Endodermal cell (in vitro differentiated cells): ENCODE measurements at places on chromosomes 12 and 14.
A peak's percentile ranks its signal among the peaks of the same experiment; 100 is the strongest.

DNA sequence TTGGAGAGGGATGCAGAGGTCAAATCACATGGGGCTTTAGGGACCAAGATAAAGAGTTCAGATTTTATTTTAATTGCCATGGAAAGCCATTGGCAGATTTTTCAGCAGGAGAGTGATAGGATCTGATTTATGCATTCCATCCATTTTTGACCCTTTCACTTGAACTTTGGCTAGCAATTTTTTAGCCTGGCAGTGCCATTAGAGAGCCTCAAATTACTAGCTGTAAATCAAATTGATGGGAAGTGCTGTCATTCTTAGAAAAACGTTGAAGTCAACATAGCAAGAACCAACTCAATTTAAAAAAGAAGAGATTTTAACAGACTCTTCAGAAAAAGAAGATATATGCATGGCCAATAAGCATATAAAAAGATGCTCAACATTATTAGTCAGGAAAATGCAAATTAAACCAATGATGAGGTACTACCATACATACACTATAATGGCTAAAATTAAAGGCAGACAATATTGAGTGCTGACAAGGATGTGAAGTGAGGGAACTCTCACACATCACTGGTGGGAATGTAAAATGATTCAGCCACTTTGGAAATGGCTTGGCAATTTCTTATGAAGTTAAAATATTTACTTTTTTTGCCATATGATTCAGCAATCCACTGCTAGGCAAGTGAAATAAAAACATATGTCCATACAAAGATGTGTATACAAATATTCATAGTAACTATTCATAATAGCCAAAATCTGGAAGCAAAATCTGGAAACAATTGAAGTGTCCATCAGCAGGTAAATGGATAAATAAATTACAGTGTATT lies 89.7 kb downstream of the PTCSC3 start:
- H3K4me1 ChIP-seq, result no peaks in the 10 kb centered on the region
- no peaks in the 10 kb centered on the region for H3K27me3 ChIP-seq
- DNase-seq, result no peak
- H3K36me3 ChIP-seq, result no peaks in the 10 kb centered on the region

DNA sequence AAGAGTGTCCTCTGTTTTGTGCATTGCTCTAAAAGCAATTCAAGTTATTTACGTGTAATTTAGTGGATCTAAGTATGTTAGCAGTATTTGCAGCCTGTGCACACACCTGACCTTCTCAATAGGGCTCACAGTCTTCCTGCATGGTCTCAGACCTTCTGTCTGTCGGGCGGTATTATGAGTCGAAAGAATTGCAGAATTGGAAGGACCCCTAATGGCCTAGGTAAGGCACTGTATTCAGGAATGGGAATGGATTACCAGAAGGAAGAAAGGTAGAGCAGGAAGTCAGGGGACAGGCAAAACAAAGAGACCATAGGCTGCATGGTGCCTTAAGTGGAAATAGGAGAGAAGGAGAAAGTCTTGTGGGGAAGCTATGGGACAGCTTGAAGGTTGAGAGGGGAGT lies 341.6 kb downstream of the VRK1 start:
- H3K27ac ChIP-seq, result no peak overlapping the region
- H3K36me3 ChIP-seq, result no peaks in the 10 kb centered on the region
- peaks cover 11% of the 10 kb centered on the region for H3K27me3 ChIP-seq
- H3K4me3 ChIP-seq, result no peak overlapping the region
- DNase-seq, result peak; percentile 51

GRCh38 chr12:5222011-5222461 lies 178.4 kb downstream of the KCNA5 start:
- peak; percentile 92 for DNase-seq
- H3K4me3 ChIP-seq, result no peak overlapping the region
- H3K27ac ChIP-seq, result no peak overlapping the region
- H3K36me3 ChIP-seq, result no peaks in the 10 kb centered on the region
- H3K4me1 ChIP-seq, result peaks cover 3% of the 10 kb centered on the region
- H3K27me3 ChIP-seq, result no peaks in the 10 kb centered on the region

DNA sequence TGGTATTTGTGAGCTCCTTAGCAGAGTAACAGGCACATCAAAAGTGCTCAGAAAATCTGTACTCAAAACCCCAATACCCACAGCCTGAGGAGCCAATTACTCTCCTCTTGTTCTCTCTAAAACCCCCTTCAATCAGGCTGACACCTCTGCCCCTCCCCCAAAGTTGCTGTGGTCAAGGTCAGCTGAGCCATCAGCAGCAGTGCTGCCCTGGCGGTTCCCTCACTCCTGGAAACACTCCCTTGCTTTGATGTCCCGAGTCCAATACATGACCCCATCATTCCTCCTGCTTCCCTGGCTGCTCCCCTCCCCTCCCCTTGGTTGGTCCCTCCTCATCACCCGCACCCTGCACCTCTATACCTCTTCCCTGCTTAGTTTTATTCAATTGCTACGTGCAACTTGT lies 57.2 kb upstream of the C14orf132 start:
- H3K4me1 ChIP-seq, result peaks cover 14% of the 10 kb centered on the region
- peaks cover 39% of the 10 kb centered on the region for H3K27me3 ChIP-seq
- peak; percentile 57 for DNase-seq
- H3K27ac ChIP-seq, result no peak overlapping the region

GRCh38 chr14:96265383-96266095 lies 9.5 kb downstream of the BDKRB1 start:
- no peak overlapping the region for H3K4me3 ChIP-seq
- DNase-seq, result no peak
- H3K36me3 ChIP-seq, result no peaks in the 10 kb centered on the region
- no peak overlapping the region for H3K27ac ChIP-seq
- no peaks in the 10 kb centered on the region for H3K27me3 ChIP-seq
- no peaks in the 10 kb centered on the region for H3K4me1 ChIP-seq

DNA sequence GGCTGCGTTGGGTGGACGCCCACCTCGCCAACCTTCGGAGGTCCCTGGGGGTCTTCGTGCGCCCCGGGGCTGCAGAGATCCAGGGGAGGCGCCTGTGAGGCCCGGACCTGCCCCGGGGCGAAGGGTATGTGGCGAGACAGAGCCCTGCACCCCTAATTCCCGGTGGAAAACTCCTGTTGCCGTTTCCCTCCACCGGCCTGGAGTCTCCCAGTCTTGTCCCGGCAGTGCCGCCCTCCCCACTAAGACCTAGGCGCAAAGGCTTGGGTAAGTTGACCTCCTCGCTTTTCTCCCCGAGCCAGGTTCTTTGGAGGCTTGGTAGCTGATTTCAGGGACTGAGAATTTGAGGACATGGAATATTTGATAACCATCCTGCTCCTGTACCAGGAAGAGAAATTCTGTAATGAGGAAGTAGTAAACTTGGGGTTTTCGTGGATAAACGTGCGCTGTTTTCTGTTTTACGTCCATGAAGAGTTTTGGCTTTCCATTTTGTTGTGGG lies 530 bp downstream of the APAF1 start:
- peak overlapping the region; percentile 100 for H3K4me3 ChIP-seq
- H3K4me1 ChIP-seq, result no peaks in the 10 kb centered on the region
- H3K27me3 ChIP-seq, result no peaks in the 10 kb centered on the region
- DNase-seq, result peak; percentile 79
- H3K36me3 ChIP-seq, result peaks cover 30% of the 10 kb centered on the region
- H3K27ac ChIP-seq, result peak overlapping the region; percentile 92

GRCh38 chr12:104958001-104958804 lies at the start of gene SLC41A2:
TSS of gene SLC41A2 (minus strand) at chr12:104958290. CDS start at chr12:104928527, 29,763 bp downstream.
- peaks cover 64% of the 10 kb centered on the region for H3K27me3 ChIP-seq
- no peaks in the 10 kb centered on the region for H3K4me1 ChIP-seq
- peak; percentile 92 for DNase-seq
